ENCODE measurements at places on chromosomes 6 and 20.

DNA sequence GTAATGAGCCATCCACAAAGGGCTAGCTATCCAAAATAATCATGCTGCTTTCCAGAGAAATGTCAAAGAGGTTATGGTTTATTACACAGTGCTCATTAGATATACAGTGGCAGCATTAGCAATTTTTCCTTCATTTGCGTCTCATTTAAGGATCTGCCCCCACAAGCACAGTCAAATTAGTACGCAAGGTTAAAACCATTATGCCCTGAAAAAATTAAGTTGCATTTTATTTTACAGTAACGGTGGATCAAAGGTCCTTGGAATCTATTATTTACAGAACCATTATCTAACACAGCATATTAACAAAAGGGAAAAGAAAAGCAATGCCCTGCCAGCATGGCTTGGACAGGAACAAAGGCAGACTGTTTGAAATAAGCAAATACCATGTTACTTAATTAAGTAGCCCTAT is 144.8 kb downstream of the PDSS2 start:
- no peak for DNase-seq

DNA sequence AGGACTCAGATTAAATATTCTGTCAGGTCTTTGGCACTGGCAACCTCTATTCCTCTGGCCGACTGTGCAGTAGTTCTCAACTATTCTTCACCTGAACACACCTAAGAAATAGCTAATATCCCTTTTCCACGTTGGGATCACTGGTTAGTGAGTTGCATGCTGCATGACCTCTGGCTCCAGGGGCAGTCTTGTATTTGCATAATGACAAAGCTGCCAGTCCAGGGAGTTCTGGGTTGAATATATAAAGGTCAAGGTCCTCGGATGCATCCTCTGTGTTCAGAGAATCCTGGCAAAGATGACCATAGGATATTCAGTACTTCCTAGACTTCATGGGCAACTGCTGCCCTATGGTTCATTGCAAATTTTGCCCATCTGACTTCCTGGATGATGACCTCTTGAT is 131.2 kb downstream of the DNAH8 start:
- DNase-seq, result no peak

- DNase-seq, result no peak
Observed at GRCh38 chr6:79377888-79378348, 143.4 kb upstream of the HMGN3 start.

DNA sequence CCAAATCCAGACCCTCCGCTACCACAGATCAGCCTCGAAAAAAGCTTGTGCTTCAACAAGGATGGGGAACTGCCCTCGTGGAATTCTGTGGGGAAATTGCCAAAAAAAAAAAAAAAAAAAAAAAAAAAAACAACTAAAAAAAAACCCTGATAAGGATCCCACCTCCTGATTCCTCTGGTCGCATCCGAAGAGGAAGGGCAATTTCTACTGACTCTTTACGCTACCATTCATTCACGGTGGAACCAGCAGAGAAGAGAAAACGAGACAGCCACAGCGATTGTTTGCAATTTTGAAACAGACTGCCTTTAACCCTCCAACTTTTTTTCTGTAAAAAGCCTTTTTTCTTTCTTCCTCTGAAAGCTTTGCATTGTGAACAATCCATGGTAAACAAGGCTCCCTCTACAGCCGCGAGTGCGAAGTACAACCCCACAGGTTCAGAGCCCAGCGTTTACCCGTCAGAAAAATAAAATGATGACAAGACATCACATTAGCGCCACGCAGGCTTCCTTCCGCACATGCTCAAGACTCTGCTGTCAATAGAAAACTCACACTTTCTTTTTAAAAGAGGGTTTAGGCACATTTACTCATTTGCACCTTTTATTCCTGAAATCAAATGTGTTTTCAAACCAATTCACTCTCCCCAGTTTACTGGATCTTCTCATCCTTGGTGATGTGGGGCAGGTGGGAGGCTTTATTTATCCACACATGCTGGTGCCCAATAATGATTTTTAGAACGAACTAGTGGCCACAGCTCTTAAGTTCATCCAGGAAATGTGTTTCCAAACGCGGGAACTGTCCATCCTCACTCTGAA is 100.0 kb downstream of the NOL4L start:
- no peak for DNase-seq

- no peak for DNase-seq
Observed at GRCh38 chr6:136030131-136030530, 178.6 kb downstream of the PDE7B start.

GRCh38 chr20:46089417-46090388 is at the start of gene NCOA5:
Gene NCOA5, minus strand, starts transcription at chr20:46089962. Its CDS starts 10,538 bp downstream, at chr20:46079424.
- DNase-seq, result peak; percentile 95

- DNase-seq, result no peak
Observed at GRCh38 chr6:47701363-47701762, 3.0 kb downstream of the ADGRF4 start.

- no peak for DNase-seq
Observed at GRCh38 chr6:170347091-170347490, 40.5 kb downstream of the FAM120B start.

All from bone marrow (tissue), 2 donors.